NCI-H2081 treated with DMSO at 0.1 percent for 48 hours (cell line): ENCODE measurements at places on chromosomes 1 and 21.

DNA sequence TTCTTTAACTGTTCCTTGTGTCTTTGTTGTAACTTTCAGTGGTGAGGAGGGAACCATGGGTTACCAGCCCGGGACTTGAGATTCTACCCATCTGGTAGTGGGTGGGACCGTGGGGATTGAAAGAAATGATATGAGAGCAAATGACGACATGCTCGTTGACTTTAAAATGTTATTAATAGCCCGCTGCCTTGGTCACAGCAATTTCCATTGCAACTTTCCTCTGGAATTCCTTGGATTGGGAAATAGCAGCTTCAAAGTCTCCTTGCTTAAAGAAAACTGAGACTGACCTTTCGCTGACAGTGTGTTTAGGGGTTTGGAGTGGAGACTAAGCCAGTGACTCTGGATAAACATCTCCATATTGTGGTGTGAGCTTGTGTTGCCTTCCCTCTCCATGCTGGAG lies 44.2 kb upstream of the MARK1 start:
- no peak for DNase-seq

DNA sequence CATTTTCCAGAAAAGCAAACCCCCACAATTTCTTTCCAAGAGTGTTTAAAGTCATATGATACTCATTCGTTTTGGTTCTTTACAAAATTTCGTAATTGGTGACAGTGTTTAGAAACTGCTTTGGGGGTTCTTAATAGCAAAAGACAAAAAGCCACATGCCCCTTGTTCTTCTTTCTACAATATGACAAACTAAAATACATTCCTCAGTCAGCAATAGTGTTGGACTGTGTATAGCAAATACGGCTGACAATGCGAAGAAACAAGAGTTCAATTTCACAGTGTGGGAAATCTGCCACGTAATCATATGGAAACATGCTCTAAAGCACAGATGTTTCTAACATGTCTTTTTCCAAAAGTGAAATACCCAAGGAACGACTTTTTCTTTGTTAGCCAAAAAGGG lies 7.6 kb upstream of the IFNAR1 start:
- no peak for DNase-seq

GRCh38 chr1:6170742-6171201 lies 9.3 kb downstream of the CHD5 start:
- DNase-seq = no peak

DNA sequence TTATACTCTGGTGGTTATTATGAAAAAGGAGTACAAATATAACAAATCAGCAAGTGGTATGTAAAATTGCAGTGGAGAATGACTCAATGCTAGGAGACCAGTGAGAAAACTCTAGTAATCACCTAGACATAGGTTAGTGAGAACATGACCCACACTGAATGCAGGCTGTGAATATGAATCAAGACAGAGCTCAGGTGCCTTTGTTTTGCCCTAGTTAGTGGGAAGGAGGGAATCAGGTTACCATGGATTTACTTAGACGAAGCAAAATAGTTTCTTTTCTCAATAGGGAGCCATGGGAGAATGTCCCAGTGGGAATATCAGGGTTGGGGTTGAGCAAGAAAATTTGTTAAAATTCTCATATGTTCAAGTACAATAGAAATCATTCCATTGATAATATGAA lies 10.6 kb upstream of the GCLM start:
- no peak for DNase-seq
